Cortex of kidney (tissue), 1 donor: ENCODE measurements at places on chromosomes 11 and 22.

DNA sequence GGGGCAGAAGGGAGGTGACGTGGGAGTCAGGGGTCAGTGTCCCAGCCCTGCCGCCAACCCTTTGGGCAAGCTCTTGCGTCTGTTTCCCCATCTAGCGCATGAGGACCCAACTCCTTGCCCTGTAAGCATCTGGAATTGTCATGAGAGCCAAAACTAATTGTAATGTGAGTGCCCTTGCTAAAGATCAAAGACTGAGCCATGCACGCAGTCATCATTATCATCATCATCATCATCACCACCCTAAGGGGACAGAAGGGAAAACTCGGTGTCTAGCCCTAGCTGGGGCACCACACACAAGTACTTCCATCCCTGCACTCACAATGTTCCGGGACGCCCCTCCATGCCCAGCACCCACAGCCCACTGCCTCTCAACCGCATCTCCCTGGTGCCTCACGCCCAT is 2.5 kb downstream of the LIF start:
- DNase-seq, result no peak

DNA sequence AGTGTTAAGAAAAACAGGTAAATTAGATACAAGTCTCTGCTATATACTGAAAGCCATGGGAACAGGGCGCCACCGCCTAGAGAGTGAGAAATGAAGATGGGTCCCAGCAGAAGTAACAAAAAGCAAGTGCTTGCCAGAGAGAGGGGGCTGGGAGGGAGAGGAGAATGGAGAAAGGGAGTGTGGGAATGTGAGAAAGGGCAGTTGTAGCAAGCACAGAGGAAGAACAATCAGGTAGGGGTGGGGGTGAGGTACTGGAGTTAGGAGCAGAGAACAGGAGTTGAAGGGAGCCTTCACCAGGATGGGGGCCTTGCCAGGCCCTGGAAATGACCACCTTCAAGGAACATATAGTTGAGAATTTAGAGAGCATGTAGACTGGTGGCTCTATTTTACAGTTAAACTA is 66.8 kb downstream of the TCF20 start:
- no peak for DNase-seq

DNA sequence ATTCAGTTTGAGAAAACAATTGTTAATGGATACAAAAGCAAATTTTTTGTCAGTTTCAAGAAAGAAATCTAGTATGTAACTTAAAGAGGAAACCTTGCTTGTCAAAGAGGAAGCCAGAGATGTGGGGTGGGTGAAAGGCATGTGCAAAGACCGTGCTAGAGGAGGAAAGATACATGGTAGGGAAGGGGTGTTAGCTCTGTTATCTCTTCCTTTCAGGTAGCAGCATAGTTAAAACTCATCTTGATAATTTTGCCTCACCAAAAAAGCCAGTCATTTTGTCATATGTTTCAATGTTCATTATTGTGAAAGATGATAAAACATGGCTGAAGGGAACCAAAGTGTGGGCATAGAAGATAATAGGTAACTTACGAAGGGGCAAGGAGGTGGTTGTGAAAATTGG is 2.6 kb upstream of the MS4A2 start:
- DNase-seq, result no peak

DNA sequence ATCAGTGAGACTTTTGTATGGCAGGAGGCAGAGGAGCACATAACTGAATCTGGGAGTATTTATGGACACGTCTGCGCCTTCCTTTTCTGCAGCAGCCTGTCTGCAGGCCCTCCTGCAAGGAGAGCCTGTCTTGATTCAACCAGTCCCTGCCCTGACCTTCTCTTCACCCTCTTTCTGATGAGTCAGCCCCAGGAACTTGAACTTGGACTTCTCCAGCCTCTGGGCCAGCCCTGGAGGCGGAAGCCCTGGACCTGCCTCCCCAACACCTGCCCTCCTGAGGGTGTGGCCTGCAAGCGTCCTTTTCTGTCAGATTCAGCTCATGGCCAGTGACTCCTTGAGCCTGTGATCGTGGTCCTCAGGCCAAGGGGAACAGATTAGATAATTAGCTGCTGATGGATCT is 20.0 kb downstream of the DAGLA start:
- no peak for DNase-seq
